ENCODE measurements at places on chromosomes 7 and 10. TPM values are rescaled to one million over a fixed set of nuclear protein-coding genes. Genes with fewer than 3 reads are reported as not detected.
A peak's percentile ranks its signal among the peaks of the same experiment; 100 is the strongest.

PLAU gene
- total RNA-seq = 9.8 TPM

GRCh38 chr10:60446851-60447250, 57.2 kb upstream of the ANK3 start:
- no peak for DNase-seq

- DNase-seq = no peak
Observed at GRCh38 chr7:37549076-37549931, 100.6 kb upstream of the ELMO1 start.

SPDYE6 gene
- total RNA-seq = not detected

DNA sequence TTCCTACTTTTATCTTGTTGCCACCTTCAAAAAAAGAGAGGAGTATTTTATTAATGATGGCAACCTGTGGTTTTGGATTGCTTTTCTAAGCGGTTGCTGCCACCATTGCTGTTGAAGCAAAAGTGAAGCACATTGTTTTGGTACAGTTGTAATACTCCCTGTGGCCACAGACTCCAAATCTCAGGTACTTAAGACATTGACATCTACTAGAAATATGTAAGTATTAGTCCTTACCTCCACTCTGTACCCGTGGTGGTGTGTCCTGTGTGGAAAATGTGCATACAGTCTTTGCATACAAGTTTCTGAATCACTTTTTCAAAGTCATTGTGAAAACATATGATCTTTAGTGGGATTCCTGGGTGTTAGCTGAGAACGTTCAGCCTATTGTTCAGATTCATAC, 85.7 kb downstream of the ANLN start:
- no peak for DNase-seq

TNS3 gene
- total RNA-seq = 37.2 TPM

- DNase-seq = no peak
Observed at GRCh38 chr7:129366-130221, 62.8 kb upstream of the FAM20C start.

GRCh38 chr10:77794256-77795142, 132.1 kb downstream of the DLG5 start:
- no peak for DNase-seq

CUBN gene
- 0.40 TPM for total RNA-seq

GRCh38 chr10:126432507-126432906, 44.2 kb upstream of the ADAM12 start:
- no peak for DNase-seq

- DNase-seq = no peak
Observed at GRCh38 chr7:146889806-146890555, 773.4 kb downstream of the CNTNAP2 start.

- peak; percentile 61 for DNase-seq
Observed at GRCh38 chr7:44580945-44581878, 819 bp downstream of the TMED4 start.

Measured in heart left ventricle (tissue), 16 donors.